ENCODE measurements at places on chromosomes 3 and 15. TPM values are rescaled to one million over a fixed set of nuclear protein-coding genes. Genes with fewer than 3 reads are reported as not detected.

The TRIM71 gene
- total RNA-seq: not detected

The KCNMB3 gene
- total RNA-seq: 1.3 TPM

The CYP8B1 gene
- not detected for total RNA-seq

The TICRR gene
- 0.35 TPM for total RNA-seq

The TEX9 gene
- total RNA-seq: 4.1 TPM

The FBLN2 gene
- 587 TPM for total RNA-seq

The GUCA1C gene
- total RNA-seq: not detected

The LRRC31 gene
- total RNA-seq: not detected

The GOLGA6D gene
- not detected for total RNA-seq

The SIAH2 gene
- total RNA-seq: 19.0 TPM

The ZNF80 gene
- not detected for total RNA-seq

The TRPM1 gene
- total RNA-seq: not detected

The EBLN2 gene
- 3.9 TPM for total RNA-seq

The GOLGA8R gene
- total RNA-seq: 2.8 TPM

The ATP13A5 gene
- not detected for total RNA-seq

The DZIP1L gene
- total RNA-seq: 20.0 TPM

The TUSC7 gene
- total RNA-seq: not detected

The AGTR1 gene
- 1.9 TPM for total RNA-seq

The CHRFAM7A gene
- total RNA-seq: 1.9 TPM

The SNTN gene
- total RNA-seq: not detected

The ITIH1 gene
- not detected for total RNA-seq

The CTXN2 gene
- not detected for total RNA-seq

The TGM5 gene
- total RNA-seq: not detected

The ACY1 gene
- total RNA-seq: 59.1 TPM

The MUC20 gene
- not detected for total RNA-seq

The ZNF774 gene
- total RNA-seq: 1.7 TPM

The SKOR1 gene
- under 0.01 TPM for total RNA-seq

The SLC6A11 gene
- not detected for total RNA-seq

The GOLGA8O gene
- 1.2 TPM for total RNA-seq

The SEC61A1 gene
- total RNA-seq: 292 TPM

The ACVR2B gene
- total RNA-seq: 1.4 TPM

The EPHB3 gene
- 9.4 TPM for total RNA-seq

The DNASE1L3 gene
- not detected for total RNA-seq

The STRC gene
- total RNA-seq: under 0.01 TPM

The ROBO1 gene
- total RNA-seq: 71.7 TPM

The MESP1 gene
- total RNA-seq: 0.15 TPM

The PFN2 gene
- total RNA-seq: 198 TPM

The OR5H1 gene
- total RNA-seq: not detected

The FGF12 gene
- total RNA-seq: not detected

The KBTBD13 gene
- total RNA-seq: not detected

The CHDH gene
- under 0.01 TPM for total RNA-seq

The KCNH8 gene
- total RNA-seq: not detected

The SEMA3G gene
- total RNA-seq: not detected

The ERICH6 gene
- total RNA-seq: not detected

The SLC49A4 gene
- total RNA-seq: 9.2 TPM

The TAGLN3 gene
- 0.38 TPM for total RNA-seq

The MEIS2 gene
- total RNA-seq: 57.7 TPM

The GOLGA6L4 gene
- total RNA-seq: 0.83 TPM

The KLHL6 gene
- not detected for total RNA-seq

The ITPKA gene
- 0.60 TPM for total RNA-seq

The AHSG gene
- not detected for total RNA-seq
